ENCODE measurements at places on chromosomes 12 and 14.

DNA sequence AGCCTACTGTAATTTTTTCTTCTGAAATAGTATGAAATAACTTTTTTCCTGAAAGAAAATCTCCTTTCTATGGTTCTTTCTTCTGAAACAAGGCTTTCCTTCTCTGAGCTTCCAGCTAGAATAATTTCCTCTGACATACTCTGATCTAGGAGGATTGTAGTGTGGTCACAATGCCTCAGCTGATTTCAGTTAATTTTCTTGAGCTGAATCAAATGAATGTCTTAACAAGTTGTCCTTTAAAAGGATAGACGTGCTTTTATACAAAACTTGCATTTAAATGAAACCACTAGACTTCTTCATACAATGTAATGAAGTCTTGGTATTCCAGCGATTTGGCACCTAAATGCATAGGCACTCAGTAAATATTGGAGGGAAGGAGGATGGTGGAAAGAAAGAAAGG, 94.4 kb downstream of the BICD1 start:
- no peak for DNase-seq

GRCh38 chr14:38070061-38070588, 137.6 kb upstream of the SSTR1 start:
- no peak for DNase-seq

DNA sequence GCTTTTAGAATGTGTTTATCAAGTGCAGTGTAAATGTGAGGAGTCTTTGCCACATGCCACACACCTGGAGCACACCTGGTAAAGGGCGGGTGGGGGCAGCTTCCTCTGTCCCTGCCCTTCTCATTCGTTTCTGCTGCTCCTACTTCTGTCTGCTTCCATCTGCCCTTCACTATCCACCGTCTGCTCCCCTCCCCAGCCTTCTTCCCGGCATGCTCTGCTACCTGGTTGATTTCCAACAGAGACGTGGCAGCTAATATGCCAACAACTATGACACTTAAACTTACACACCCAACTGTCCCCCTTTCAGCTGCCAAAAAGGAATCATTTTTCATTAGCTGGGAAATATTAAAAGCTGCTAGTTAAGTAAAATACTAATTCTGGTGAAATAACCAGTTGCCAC, 9.1 kb upstream of the CARMIL3 start:
- no peak for DNase-seq

- no peak for DNase-seq
Observed at GRCh38 chr12:3761116-3761735, 8.3 kb upstream of the CRACR2A start.

DNA sequence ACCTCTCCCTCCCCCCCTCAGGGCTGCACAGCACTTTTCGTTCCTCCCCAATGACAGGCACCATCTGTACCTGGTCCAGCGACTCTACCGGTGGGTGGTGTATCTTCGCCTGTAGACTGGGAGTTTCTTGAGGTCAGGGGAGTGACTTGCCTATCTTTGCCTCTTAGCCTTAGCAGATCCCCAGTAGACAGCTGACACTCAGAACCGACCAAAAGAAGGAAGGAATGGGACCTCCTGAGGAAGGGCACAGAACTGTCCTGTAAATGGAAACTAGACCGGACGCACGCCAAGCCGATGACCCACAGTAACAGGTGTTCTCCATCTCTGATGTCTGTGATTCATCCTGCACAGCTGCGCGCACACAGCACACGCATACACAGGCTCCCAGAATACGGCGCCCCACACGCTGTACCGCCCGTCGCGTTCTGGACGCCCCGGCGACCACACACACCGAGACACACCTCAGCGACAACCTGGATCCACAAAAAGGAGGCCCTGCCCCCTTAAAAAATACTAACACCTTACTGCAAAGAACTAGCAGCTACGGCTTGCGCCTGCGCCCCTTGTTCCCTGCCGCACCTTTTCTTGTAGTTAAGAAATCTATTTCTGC, 673 bp upstream of the TTC9 start:
- DNase-seq: peak; percentile 25

DNA sequence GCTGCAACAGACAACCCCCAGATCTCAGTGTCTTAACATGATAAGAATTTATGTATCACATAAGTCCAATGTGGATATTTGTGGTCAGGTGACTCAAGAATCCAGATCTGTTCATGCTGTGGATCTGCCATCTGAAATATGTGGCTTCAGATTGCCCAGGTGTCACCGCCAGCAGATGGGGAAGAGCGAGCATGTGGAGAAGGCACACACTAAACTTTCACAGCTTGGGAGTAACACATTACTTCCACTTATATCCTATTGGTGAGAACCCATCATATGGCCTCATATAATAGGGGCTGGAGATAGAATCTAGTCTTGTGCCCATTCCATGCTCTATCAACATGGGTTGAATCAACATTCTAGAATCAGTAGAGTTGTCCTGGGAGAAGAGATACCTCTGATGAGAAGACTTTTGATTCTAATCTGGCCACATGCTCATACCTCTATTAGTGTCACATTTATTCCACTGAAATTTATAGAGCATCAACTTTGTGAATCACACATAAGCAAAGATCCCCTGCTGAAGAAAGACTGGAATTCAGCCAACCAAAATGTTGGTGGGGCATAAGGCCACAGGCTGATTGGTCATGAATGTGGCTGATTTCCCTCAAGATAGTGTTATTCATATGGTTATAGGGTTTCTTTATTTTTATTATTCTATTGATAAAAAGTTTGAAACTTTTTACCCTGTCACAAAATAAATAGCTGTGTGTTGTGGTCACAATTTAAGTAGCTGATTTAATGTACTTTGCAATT, 6.0 kb upstream of the CALCOCO1 start:
- no peak for DNase-seq

- no peak for DNase-seq
Observed at GRCh38 chr12:11663130-11663529, 13.7 kb downstream of the ETV6 start.

DNA sequence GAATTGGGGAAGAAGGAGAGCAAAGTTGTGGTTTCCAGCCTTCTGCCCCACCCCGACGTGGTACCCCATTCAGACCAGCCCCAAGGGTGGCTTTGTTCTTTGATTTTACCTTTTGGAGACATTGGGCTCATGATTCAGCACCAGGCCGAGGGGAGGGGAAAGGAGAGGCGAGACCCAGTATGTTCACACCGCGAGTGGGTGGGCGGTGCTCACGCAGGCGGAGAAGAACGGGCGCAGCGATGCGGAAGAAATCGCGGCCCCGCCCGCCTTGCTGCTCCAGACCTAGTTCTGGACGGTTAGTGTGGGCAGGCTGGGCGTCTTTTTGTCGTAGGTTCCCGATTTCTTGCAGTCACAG, 963 bp downstream of the ATL1 start:
- peak; percentile 65 for DNase-seq

- DNase-seq: no peak
Observed at GRCh38 chr12:7151532-7151931, 21.4 kb downstream of the CLSTN3 start.
